ENCODE measurements at places on chromosomes 16 and 17. TPM values are rescaled to one million over a fixed set of nuclear protein-coding genes. Genes with fewer than 3 reads are reported as not detected.
A peak's percentile ranks its signal among the peaks of the same experiment; 100 is the strongest.

The HSD11B2 gene
- total RNA-seq = not detected

The ATF7IP2 gene
- total RNA-seq = 57.3 TPM

The MPRIP gene
- 49.3 TPM for total RNA-seq

The NPIPB8 gene
- total RNA-seq = 4.5 TPM

GRCh38 chr17:37079735-37080134 lies 131.0 kb downstream of the AATF start:
- H3K4me3 ChIP-seq = no peak overlapping the region
- no peaks in the 10 kb centered on the region for H3K36me3 ChIP-seq
- no peaks in the 10 kb centered on the region for H3K4me1 ChIP-seq
- no peak for DNase-seq
- no peaks in the 10 kb centered on the region for H3K27me3 ChIP-seq

- no peak overlapping the region for H3K4me3 ChIP-seq
- H3K4me1 ChIP-seq = no peaks in the 10 kb centered on the region
- H3K36me3 ChIP-seq = no peaks in the 10 kb centered on the region
- H3K27ac ChIP-seq = no peak overlapping the region
- no peaks in the 10 kb centered on the region for H3K27me3 ChIP-seq
These were observed 73.7 kb upstream of the MED9 start for GRCh38 chr17:17403065-17403464.

DNA sequence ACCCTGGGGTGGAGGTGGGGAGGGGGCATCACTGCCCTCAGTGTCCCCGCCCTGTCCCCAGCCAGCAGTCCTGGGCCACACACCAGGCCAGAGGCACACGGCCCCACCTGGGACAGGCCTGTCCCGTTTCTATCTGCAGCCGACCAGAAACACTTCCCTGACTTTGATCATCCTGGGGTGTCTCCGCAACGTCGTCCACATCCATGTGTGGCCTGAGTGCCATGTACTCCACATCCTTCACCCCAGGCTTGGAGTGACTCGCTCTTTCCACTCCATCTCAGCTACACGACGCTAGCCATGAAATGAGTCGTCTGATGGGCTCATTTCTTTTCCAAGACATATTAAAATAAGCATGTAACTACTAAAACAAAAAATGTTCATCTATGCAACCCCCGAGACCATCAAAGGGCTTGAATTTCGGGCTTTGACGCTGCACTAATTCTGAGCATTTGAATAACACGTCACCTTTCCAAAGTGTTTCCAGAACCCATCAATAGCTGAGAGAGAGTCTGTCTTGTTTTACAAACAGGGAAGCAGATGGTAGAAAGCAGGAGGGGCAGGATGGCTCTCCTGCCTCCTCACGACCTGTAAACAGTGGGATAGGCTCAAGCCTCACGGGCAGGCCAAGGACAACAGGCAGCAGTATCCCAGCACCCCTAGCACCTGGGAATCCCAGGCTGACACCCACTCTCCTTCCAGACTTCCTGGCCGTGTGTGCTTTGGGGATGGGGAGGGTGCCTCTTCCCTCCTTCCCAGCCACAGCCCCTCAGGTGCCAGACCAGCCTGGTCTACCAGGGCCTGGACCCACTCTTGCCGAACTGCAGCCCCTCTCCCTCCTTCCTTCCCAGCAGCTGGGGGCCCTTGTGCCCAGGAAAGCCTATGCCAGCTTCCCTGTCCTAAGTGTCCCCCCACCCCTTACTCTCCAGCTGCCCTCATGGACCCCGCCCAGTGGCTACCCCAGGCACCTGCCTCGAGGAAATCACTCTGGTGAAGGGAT lies 20.0 kb upstream of the RASD1 start:
- H3K36me3 ChIP-seq = no peaks in the 10 kb centered on the region
- H3K4me1 ChIP-seq = peaks cover 6% of the 10 kb centered on the region

DNA sequence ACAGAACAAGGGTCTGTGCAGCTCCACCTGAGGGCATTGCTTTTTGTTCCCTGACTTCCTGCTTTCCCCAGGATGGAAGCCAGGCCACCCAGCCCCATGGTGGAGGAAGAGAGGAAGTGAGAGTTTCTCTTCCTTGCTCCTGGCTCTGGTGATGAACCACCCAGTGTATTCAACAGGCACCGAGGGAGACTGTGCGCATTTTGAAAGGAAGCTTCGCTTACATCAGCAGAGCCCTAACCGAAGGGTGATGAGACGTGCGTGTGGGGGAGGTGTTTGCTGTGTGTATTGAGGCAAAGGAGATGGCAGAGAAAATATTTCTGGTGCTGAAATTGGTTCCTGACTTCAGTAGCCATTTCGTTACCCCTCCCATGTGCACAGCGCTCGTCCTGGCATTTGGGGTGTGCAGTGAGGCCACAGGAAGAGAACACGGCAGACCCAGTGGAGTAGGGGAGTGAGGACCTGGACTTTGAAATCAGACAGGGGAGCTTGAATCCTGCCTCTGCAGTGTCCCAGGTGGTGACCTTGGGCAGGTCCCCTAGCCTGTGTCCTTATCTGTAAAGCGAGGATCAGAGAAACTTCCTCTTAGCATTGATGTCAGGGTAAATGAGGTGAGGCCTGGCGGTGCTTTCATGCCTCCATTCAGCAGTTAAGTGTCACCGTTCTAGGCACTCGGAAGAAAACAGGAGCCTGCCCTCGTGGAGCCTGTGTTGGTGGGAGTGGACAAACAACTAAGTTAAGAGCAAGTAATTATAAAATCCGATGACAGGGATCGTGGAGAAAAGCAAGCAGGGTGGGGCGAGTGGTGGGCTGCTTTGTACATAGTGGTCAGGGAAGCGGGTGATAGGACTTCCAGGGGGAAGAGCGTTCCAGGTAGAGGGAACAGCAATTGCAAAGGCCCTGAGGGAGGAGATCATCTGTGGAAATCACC lies 7.4 kb downstream of the CMIP start:
- H3K4me1 ChIP-seq = no peaks in the 10 kb centered on the region
- no peak overlapping the region for H3K27ac ChIP-seq
- no peaks in the 10 kb centered on the region for H3K27me3 ChIP-seq
- no peak for DNase-seq
- no peak overlapping the region for H3K4me3 ChIP-seq

- no peak for DNase-seq
- H3K27ac ChIP-seq = no peak overlapping the region
- H3K27me3 ChIP-seq = no peaks in the 10 kb centered on the region
- peaks cover 29% of the 10 kb centered on the region for H3K4me1 ChIP-seq
- H3K4me3 ChIP-seq = no peak overlapping the region
- H3K36me3 ChIP-seq = no peaks in the 10 kb centered on the region
These were observed 25.8 kb upstream of the STH start for GRCh38 chr17:45973099-45973780.

- H3K36me3 ChIP-seq = no peaks in the 10 kb centered on the region
- no peak for DNase-seq
- peaks cover 38% of the 10 kb centered on the region for H3K4me1 ChIP-seq
- H3K27me3 ChIP-seq = no peaks in the 10 kb centered on the region
- no peak overlapping the region for H3K27ac ChIP-seq
- H3K4me3 ChIP-seq = no peak overlapping the region
These were observed 3.7 kb downstream of the LDHD start for GRCh38 chr16:75112734-75113491.

DNA sequence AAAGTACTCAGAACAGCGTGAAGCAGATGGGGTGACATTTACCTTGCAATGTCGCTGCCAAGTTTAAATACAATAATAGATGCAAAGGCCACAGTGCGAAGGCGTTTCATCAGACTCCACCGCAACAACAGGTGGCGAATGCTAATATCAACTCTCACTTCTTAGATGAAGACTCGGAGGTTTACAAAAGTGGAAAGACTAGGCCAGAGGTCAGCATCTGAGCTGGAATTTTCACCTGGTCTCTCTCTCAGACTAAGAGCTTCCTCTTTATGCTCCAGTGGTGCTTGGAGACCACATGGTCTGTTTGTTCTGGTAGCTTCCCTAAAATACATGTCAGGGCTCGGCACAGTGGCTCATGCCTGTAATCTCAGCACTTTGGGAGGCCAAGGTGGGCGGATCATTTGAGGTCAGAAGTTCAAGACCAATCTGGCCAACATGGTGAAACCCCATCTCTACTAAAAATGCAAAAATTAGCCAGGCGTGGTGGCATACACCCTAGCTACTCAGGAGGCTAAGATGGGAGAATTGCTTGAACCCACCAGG lies 169.1 kb downstream of the XYLT1 start:
- H3K27ac ChIP-seq = peak overlapping the region; percentile 93
- H3K36me3 ChIP-seq = no peaks in the 10 kb centered on the region
- peaks cover 65% of the 10 kb centered on the region for H3K4me1 ChIP-seq

- H3K36me3 ChIP-seq = no peaks in the 10 kb centered on the region
- peaks cover 1% of the 10 kb centered on the region for H3K4me1 ChIP-seq
- H3K27ac ChIP-seq = no peak overlapping the region
- H3K4me3 ChIP-seq = no peak overlapping the region
- DNase-seq = no peak
- no peaks in the 10 kb centered on the region for H3K27me3 ChIP-seq
These were observed 281.9 kb upstream of the ASIC2 start for GRCh38 chr17:33574942-33575445.

All from Karpas-422 (cell line).